ENCODE measurements at places on chromosomes 5 and 9. TPM values are rescaled to one million over a fixed set of nuclear protein-coding genes. Genes with fewer than 3 reads are reported as not detected.

SH3RF2 gene
- 4.8 TPM for polyA plus RNA-seq

ITGA2 gene
- 29.3 TPM for polyA plus RNA-seq

UGT3A2 gene
- polyA plus RNA-seq, result 12.5 TPM

BRD3OS gene
- polyA plus RNA-seq, result 26.0 TPM

RNF183 gene
- polyA plus RNA-seq, result 7.5 TPM

HMMR gene
- 21.3 TPM for polyA plus RNA-seq

CKS2 gene
- 84.3 TPM for polyA plus RNA-seq

FREM1 gene
- 176 TPM for polyA plus RNA-seq

GNPDA1 gene
- polyA plus RNA-seq, result 65.5 TPM

ANKRD55 gene
- 1.4 TPM for polyA plus RNA-seq

OTULINL gene
- polyA plus RNA-seq, result 13.0 TPM

HSPB3 gene
- 0.19 TPM for polyA plus RNA-seq

SPEF2 gene
- polyA plus RNA-seq, result 48.6 TPM

WDR38 gene
- polyA plus RNA-seq, result 0.27 TPM
